ENCODE measurements at places on chromosomes 6 and 20.

DNA sequence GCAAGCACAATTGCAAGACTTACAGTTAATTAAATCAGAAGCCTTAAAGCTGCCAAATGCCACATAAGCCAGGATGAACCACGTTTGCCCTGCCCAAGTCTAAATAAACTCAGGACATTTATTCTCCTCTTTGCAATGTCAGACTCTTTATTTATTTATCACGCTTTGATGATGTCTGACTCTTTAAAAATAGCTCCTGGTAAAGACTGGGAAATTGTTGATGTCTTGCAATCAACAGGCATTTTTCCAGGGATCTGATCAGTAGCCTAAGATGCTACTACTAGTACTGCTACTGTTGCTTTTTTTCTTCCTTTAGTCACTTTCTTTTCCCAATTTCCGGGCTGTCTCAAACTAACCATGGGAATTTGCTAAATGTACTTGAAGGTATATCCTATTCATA is 365.8 kb upstream of the MARCKS start:
- no peak for DNase-seq

GRCh38 chr20:45456632-45457031 is 12.9 kb upstream of the WFDC2 start:
- no peak for DNase-seq

DNA sequence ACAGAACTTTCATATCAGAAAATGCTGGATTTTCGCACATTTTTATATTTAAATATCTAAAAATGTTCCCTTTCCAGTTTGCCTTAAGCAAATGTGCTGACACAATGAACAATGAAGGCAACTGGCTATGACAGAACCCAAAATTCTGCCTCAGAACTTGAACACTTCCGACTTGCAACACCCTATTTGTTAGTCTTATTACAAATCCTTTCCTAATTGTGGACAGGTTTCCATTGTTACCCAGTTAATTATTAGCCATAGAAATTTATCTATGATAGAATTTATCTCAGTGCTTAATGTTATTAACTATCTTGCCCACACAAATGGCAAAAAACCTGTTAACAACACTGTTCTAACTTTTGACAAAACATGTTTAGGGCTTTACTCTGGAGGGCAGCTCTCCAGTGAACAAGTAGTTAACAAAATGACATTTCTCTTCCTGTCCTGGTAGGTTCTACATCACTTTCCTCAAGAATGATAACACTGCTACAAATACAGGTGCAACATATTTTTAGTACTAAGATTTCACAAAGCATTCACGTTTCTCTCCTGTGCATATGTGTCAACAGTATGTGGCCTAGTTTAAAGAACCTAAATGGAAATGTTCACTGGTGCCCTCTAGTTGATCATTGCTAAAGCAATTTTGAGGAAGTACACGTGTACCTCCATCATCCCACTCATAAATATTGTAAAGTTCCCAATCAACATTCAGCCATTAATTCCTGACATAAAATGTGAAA is 58.4 kb downstream of the HIVEP2 start:
- DNase-seq, result peak; percentile 4

GRCh38 chr6:35296931-35297600 is 552 bp upstream of the DEF6 start:
- no peak for DNase-seq

- DNase-seq, result no peak
Measured at GRCh38 chr6:148358196-148358785, 15.7 kb downstream of the SASH1 start.

- DNase-seq, result no peak
Measured at GRCh38 chr6:142031035-142031434, 101.7 kb upstream of the GJE1 start.

DNA sequence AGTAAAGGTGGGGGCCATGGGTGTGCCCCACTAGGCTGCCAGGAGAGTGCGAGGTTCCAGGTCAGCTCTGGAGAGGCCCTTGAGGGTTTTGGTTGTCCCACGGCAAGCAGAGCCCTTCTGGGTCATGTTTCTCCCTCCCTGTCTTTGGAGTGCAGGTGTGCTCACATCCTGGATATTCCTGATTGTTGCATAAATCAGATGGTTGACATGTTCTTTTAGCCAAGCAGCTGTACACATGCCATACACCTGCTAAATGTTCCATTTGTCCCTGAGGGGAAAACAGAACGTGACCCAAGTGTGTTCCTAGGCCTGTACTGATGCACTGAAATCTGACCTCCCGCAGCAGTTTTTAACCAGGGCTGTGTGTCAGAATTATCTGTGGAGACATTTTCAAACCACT is 77.5 kb upstream of the BEND3 start:
- no peak for DNase-seq

DNA sequence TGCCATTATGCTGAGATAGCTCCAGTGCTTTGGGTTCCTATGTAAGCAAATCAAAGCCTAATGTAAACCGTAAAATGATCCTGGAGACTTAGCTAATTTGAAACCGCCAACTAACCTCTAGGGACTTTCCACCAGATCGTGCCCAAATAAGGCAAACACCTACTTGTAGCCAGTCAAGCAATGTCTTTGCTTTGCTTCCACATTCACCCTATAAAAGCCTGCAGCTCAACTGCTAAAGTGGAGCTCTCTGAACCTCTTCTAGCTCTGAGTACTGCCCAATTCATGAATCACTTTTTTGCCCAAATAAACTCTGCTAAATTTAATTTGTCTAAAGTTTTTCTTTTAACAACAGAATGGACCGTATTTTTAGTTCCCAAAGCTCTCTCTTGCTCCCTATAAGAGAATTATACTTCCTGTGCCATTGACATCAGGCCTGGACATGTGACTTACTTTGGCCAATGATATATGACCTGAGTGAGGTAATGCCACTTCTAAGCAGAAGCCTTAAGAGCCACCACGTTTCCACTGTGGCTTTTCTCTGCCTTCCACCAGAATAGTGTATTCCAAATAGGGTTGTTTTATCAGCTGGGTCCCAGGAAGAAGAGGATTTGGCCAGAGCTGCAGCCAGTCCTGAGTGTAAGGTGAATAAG is 34.8 kb upstream of the PSMF1 start:
- DNase-seq, result no peak

- no peak for DNase-seq
Measured at GRCh38 chr6:89862273-89862672, 32.0 kb upstream of the GJA10 start.

- DNase-seq, result peak; percentile 87
Measured at GRCh38 chr6:157143171-157143889, 180.0 kb downstream of the TMEM242 start.

GRCh38 chr20:35443003-35443402 is 5.0 kb upstream of the GDF5 start:
- peak; percentile 37 for DNase-seq

DNA sequence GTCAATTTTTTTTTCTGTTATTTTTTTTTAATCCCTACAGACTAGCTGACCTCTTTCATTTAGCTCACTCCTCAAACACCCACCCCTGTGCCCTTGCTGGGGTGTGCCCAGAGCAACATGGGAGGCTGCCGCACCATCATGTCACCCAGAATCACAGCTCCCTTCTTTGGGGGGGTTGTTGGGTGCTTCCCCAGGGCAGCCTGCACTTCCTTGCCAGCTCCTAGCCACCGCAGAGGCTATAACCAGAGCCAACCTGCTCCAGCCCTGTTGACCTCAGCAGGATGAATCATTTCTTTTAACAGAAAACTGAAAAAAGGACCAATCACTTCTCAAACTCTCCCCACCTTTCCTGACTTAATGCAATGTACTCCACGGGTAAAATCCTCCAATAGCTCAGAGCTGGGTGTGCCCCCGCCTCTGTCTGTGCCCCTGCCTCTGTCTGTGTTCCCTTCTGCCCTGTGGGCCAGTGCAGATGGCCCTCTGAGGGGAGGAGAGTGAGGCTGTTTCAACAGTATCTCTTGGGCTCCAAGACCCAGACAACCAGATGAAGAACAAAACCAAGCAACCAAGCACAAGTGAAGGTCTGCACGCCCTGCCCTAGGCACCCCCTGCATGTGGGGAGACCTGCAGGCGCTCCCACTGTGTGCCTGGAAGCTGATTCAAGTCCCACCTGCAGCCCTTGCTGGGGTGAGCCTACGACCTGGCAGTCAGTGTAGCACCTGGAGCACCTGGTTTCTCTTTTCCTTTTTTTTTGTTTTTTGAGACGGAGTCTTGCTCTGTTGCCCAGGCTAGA is 67.7 kb downstream of the PYGB start:
- DNase-seq, result no peak

GRCh38 chr6:50362706-50363105 is 313.0 kb upstream of the DEFB112 start:
- no peak for DNase-seq

DNA sequence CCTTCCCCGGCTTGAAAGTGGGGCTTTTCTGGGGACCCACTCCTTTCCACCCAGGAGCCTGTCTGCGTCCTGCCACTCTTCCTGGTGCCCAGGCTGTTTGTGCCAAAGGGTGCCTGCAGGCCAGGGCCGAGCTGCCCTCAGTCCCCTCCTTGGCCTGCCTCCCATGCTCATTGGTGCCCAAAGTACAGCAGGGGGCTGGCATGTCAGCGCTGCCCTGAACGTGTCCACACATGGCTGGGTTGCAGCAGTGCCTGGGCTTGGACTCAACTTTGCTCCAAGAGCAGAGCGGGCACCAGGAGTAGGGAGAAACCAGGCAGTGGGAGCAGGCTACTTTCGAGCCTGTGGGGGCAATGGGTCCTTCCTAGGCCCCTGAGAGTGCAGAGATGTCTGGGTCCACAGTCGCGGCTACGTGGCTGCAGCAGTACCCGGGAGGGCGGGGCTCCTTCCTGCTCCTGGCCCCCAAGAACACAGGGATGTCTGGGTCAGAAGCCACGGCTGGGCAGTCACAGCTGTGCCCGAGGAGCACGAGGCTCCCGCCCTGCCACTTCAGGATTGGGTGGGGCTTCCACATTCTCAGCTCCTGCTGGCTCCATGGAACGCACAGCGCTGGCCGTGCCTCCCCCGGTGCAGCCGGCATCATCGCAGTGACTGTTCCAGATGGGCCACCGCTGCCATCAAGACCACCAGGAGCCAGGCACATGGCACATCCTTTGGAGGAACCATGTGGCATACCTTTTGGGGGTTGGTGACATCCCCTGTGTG is 50.0 kb upstream of the CLDN20 start:
- DNase-seq, result no peak

Measured in NCI-H1694 treated with DMSO at 0.1 percent for 48 hours (cell line).